Suprapubic skin (tissue), 4 donors: ENCODE measurements at places on chromosomes 12 and 14. TPM values are rescaled to one million over a fixed set of nuclear protein-coding genes. Genes with fewer than 3 reads are reported as not detected.
A peak's percentile ranks its signal among the peaks of the same experiment; 100 is the strongest.

Gene SSTR1
- total RNA-seq, result 0.98 TPM

Gene KRT80
- total RNA-seq, result 196 TPM

Gene KRT77
- total RNA-seq, result 192 TPM

Gene ACSM4
- total RNA-seq, result not detected

Gene GLT8D2
- 1.1 TPM for total RNA-seq

Gene LMNTD1
- not detected for total RNA-seq

Gene FANCM
- 5.7 TPM for total RNA-seq

Gene TCL1B
- total RNA-seq, result not detected

Gene KCNC2
- total RNA-seq, result not detected

Gene OASL
- total RNA-seq, result 0.64 TPM

DNA sequence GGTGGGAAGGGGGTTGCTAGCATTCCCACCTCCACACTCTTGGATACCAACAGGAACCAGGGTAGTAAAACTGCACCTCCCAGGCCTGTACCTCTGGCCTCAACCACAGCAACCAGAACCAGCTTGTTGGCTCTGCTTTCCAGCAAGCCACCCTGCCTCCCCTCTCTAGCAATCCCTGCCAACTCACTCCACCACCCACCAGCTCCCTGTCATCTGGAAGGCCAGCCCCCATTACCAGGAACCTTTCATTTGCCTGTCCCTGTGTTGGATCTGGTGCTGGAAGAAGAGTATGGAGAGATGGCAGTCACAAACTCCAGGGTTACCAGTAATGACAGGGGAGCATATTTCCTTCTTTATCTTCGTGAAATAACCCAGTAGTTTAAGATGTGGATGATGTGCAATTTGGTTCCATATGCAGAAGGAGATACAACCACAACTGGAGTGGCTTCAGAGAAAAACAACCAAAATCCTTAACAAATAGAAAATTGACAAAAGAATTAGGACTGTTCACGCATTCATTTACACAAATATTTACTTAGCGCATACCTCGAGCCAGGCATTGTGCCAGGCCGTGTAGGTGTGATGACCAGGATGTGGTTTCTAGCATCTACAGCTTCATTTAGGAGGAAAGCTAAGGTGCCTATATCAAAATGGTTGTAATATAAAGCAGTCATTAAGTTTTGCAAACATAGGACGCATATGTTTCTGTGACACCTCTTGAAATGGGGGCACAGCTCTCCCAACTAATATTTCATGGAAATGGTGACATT lies 3.4 kb downstream of the B4GALNT3 start:
- H3K4me1 ChIP-seq, result peaks cover 28% of the 10 kb centered on the region
- no peak overlapping the region for H3K27ac ChIP-seq
- H3K4me3 ChIP-seq, result no peak overlapping the region
- DNase-seq, result no peak
- H3K27me3 ChIP-seq, result peaks cover 8% of the 10 kb centered on the region
- no peaks in the 10 kb centered on the region for H3K36me3 ChIP-seq

GRCh38 chr12:102629262-102629888 lies 149.0 kb upstream of the IGF1 start:
- DNase-seq, result no peak
- no peaks in the 10 kb centered on the region for H3K27me3 ChIP-seq
- no peaks in the 10 kb centered on the region for H3K4me1 ChIP-seq
- no peak overlapping the region for H3K27ac ChIP-seq
- no peak overlapping the region for H3K4me3 ChIP-seq

DNA sequence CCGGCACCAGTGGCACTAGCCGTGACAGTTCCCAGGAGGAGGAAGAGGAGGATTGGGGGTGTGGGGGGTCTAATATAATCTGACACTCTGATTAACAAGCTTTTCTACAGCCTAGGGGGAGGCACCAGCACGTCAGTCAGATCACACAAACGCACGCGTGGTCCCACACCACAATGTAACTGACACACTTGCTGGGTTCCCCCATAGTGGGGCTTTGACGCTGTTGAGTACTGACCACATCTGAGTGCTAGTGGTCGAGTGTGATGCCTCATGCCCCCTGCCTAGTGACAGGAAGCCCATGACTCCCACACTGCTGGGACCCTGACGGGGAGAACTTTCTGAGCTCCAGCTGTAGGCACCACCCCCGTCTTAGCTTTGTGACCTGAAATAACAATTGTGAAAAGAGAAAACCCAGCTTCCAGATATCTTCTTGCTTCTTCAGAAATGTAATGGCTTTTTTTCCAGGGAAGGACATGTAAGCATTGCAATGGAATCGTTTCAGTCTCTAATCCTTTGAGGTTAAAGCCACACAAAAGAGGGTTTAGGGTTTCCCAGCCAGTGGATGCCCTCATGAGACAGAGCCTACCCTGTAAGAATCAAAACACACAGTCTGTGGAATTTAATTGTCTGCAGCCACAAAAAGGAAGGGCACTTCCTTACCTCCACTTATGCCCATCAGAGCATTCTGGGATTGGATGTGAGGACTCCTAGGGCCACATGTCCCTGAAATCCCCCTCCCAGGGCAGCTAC lies 183.9 kb downstream of the PIWIL1 start:
- no peaks in the 10 kb centered on the region for H3K36me3 ChIP-seq
- H3K4me1 ChIP-seq, result no peaks in the 10 kb centered on the region
- H3K4me3 ChIP-seq, result no peak overlapping the region
- DNase-seq, result no peak
- no peaks in the 10 kb centered on the region for H3K27me3 ChIP-seq
- no peak overlapping the region for H3K27ac ChIP-seq

GRCh38 chr12:57165741-57166140 lies 18.3 kb upstream of the LRP1-AS start:
- DNase-seq, result no peak
- no peak overlapping the region for H3K27ac ChIP-seq
- peaks cover 75% of the 10 kb centered on the region for H3K36me3 ChIP-seq
- peaks cover 44% of the 10 kb centered on the region for H3K4me1 ChIP-seq
- no peaks in the 10 kb centered on the region for H3K27me3 ChIP-seq
- H3K4me3 ChIP-seq, result no peak overlapping the region

- H3K27me3 ChIP-seq, result peaks cover 28% of the 10 kb centered on the region
- no peaks in the 10 kb centered on the region for H3K36me3 ChIP-seq
- DNase-seq, result no peak
- H3K27ac ChIP-seq, result no peak overlapping the region
- peaks cover 11% of the 10 kb centered on the region for H3K4me1 ChIP-seq
- no peak overlapping the region for H3K4me3 ChIP-seq
Observed at GRCh38 chr12:2693980-2694610, 100.7 kb upstream of the FKBP4 start.

DNA sequence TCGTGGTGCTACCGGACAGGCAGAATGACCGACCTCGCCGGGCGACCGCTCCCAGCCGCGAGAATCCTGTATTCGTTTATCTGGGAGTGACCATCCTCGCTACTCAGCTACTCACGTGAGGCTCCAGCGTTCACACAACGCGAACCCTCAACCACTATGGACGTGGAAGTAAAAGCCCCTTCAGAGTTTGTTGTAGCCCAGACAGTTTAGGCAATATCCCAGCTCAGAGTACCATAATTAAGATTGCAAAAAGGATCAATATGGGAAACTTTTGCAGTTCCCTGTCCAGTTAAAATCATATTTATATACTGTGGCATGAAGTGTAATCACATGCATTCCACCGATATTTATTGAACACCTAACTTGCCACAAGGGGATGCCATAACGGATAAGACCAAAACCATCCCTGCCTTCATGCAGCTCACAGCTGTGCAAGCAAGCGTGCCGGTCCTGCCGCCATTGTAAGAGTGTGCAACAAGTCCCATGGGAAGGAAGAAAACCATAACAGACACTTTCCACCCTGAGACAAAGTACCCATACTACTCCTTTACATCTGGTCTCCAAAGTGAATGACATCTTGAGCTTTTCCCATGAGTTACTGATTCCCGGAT lies 938 bp upstream of the MAX start:
- H3K36me3 ChIP-seq, result no peaks in the 10 kb centered on the region
- DNase-seq, result no peak
- H3K4me1 ChIP-seq, result peaks cover 38% of the 10 kb centered on the region
- H3K27ac ChIP-seq, result peak overlapping the region; percentile 26
- H3K27me3 ChIP-seq, result no peaks in the 10 kb centered on the region

- DNase-seq, result no peak
- H3K27ac ChIP-seq, result no peak overlapping the region
- no peaks in the 10 kb centered on the region for H3K4me1 ChIP-seq
- no peak overlapping the region for H3K4me3 ChIP-seq
- no peaks in the 10 kb centered on the region for H3K27me3 ChIP-seq
Observed at GRCh38 chr14:19771895-19772430, 1.3 kb upstream of the OR4M1 start.

- no peaks in the 10 kb centered on the region for H3K27me3 ChIP-seq
- H3K4me3 ChIP-seq, result no peak overlapping the region
- no peak overlapping the region for H3K27ac ChIP-seq
- H3K36me3 ChIP-seq, result no peaks in the 10 kb centered on the region
Observed at GRCh38 chr12:15754233-15754632, 35.0 kb downstream of the EPS8 start.

DNA sequence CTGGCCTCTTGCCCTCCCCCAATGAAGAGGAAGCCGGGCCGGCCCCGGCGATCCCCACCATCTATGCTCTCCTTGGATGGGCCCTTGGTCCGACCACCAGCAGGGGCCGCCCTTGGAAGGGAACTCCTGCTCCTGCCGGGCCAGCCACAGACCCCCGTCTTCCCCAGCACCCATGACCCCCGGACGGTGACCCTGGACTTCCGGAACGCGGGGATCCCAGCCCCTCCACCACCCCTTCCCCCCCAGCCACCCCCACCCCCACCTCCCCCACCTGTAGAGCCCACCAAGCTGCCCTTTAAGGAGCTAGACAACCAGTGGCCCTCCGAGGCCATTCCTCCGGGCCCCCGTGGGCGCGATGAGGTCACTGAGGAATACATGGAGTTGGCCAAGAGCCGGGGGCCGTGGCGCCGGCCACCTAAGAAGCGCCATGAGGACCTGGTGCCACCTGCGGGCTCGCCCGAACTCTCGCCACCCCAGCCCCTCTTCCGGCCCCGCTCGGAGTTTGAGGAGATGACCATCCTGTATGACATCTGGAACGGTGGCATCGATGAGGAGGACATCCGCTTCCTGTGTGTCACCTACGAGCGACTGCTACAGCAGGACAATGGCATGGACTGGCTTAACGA lies 19.4 kb downstream of the SETD1B start:
- DNase-seq, result no peak
- peaks cover 82% of the 10 kb centered on the region for H3K36me3 ChIP-seq
- no peaks in the 10 kb centered on the region for H3K27me3 ChIP-seq
- no peak overlapping the region for H3K27ac ChIP-seq

GRCh38 chr12:70151993-70152392 lies 91.2 kb upstream of the CNOT2 start:
- H3K36me3 ChIP-seq, result no peaks in the 10 kb centered on the region
- H3K4me1 ChIP-seq, result no peaks in the 10 kb centered on the region
- no peak overlapping the region for H3K4me3 ChIP-seq
- H3K27ac ChIP-seq, result no peak overlapping the region
- no peak for DNase-seq

- peaks cover 76% of the 10 kb centered on the region for H3K4me1 ChIP-seq
- H3K36me3 ChIP-seq, result no peaks in the 10 kb centered on the region
- H3K27ac ChIP-seq, result peak overlapping the region; percentile 83
- DNase-seq, result no peak
- H3K27me3 ChIP-seq, result no peaks in the 10 kb centered on the region
Observed at GRCh38 chr12:54417712-54418440, 1.2 kb downstream of the ITGA5 start.

GRCh38 chr12:59383079-59383822 lies 212.6 kb upstream of the SLC16A7 start:
- no peaks in the 10 kb centered on the region for H3K27me3 ChIP-seq
- no peak for DNase-seq
- H3K36me3 ChIP-seq, result no peaks in the 10 kb centered on the region
- no peak overlapping the region for H3K4me3 ChIP-seq

GRCh38 chr14:60723907-60724618 lies at the start of gene SIX4:
TSS of gene SIX4 (minus strand) at chr14:60724351. CDS start at chr14:60724074, 277 bp downstream.
- peaks cover 68% of the 10 kb centered on the region for H3K27me3 ChIP-seq
- no peak for DNase-seq
- H3K36me3 ChIP-seq, result no peaks in the 10 kb centered on the region
- H3K4me1 ChIP-seq, result peaks cover 34% of the 10 kb centered on the region
- peak within 1 kb of the TSS; percentile 57 for H3K4me3 ChIP-seq

DNA sequence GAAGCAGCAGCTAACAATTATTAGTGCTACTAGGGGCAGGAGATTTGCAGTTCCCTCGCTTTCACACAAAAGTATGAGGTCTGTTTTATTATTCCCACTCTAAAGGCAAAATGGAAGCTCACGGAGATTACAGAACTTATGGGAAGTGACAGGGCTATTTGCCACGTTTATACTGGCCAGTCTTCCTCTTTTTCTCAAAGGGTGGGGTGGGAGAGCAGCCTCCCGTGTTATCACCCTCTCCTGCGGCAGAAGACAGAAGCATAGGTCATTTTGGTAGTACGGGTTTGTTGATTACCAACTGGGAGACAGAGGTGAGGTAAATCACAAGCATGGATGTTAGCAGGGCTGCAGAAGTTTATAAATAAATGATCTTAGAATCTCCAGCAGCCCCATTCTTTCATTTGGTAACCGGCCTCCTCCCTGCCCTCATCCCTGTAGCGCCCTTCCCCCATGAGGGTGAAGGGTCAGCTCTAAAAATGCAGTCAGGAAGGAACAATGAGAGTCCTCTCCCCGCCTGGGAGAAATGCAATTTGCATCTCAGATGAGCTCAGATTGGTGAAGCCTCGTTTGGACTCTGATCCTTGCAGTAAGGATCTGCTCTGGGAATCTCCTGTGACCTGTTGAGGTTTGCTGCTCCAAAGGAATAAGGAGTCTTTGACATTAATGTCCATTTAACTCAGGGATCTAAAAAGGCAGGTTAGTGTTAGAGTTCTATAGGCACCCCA lies 44.7 kb upstream of the SINHCAF start:
- H3K27ac ChIP-seq, result no peak overlapping the region
- H3K36me3 ChIP-seq, result no peaks in the 10 kb centered on the region
- H3K27me3 ChIP-seq, result no peaks in the 10 kb centered on the region

DNA sequence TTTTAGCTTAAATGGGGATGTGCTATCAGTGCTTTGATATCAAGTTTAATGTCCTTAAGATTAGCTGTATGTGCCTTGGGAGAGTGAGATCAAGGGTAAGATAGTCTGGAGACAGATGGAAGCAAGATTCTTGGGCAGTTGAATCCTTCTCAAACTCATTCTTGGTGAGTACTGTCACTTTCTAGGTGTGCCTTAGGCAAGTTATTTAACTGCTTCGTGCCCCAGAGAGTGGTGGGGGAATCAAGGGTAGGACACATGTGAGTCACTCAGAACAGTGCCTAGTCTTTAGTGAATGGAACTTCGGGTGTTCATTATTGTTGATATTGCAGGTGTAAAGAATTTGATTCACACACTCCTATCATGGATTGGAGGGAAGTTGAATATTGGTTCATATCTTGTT lies 803.7 kb downstream of the DIO2 start:
- H3K27me3 ChIP-seq, result no peaks in the 10 kb centered on the region
- H3K27ac ChIP-seq, result no peak overlapping the region
- no peak for DNase-seq

GRCh38 chr14:35855876-35856481 lies 29.8 kb downstream of the BRMS1L start:
- no peaks in the 10 kb centered on the region for H3K4me1 ChIP-seq
- no peak overlapping the region for H3K27ac ChIP-seq
- no peak for DNase-seq
- no peaks in the 10 kb centered on the region for H3K27me3 ChIP-seq
- H3K4me3 ChIP-seq, result no peak overlapping the region
